ENCODE measurements at places on chromosomes 5 and 9.

DNA sequence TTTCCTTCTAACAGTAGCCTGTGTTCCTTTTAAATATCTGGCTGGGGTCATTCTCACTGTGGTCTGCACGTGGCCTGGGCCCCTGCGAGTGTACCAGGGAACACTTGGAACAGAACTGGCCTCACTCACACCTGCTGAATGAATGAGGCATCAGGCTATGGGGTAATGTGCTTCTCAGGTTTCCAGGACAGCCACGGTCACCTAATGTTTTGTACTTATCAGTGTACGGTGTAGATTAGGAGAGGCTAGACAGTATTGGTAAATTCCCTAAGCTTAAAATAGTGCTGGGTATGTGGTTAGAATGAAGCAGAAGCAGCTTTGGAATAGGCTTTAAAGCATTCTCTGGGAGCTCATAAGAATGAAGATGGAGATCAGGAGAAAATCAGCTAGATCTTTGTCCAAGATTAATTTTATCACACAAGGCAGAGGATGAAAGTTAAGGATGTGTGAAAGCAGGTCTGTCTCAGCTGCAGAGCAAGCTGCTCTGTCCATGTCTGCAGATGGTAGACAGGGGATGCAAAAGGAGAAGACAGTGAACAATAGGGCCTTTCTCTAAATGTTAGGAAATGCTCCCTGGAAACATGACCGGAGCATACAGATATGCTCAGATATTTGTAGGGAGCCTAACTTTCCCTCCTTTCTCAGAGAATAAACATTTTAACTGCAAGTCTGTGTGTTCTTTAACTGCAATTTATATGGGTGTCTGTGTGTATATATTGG is 267.5 kb downstream of the NR3C1 start:
- no peak for DNase-seq

- no peak for DNase-seq
These were observed 10.4 kb downstream of the MED27 start for GRCh38 chr9:132069046-132069898.

DNA sequence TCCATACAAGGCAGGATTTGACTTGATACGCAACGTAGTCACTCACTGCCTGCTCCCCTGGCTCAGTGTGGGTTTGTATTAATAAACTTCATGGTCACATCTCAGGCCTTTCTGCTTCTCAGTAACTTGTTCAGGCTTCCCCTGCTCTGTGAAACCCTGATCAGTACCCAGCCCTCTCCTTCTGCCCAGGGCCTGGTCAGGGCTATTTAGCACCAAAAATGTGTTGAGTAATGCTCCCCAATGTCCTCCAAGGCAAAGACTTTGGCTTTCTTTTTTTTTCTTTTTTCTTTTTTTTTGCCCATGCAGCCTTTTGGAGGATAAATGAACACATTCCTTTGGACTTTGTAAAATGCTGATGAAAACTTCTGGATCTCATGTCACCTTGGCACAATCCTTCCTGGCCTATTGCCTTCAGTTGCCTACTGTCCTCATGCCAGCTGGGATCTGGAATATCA is 399.2 kb upstream of the KLF4 start:
- no peak for DNase-seq

DNA sequence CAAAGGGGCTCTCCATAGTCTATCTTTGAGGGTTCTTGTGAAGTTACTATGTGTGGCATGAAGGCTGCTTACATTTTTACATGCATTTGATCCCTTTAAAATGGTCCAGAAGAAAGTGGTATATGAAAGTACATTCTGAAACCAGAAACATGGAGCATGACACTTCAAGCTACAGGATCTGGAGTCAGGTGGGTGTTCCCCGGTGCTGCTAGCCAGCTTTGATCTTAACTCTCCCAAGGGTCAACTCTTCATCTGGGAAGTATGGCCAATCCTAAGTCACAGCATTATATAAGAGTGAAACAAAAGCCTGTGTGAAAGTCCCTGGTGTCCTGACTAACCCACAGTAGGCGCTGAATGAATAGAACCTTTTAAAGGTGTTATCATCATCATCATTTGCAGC is 91.0 kb upstream of the TAS2R1 start:
- no peak for DNase-seq

- DNase-seq = no peak
These were observed 138.6 kb downstream of the WDR70 start for GRCh38 chr5:37517686-37518085.

- no peak for DNase-seq
These were observed 1.6 kb upstream of the SEC16A start for GRCh38 chr9:136484153-136485048.

- DNase-seq = no peak
These were observed 356.8 kb downstream of the ADGRV1 start for GRCh38 chr5:90915393-90915792.

GRCh38 chr9:130665029-130665430 is 636 bp downstream of the PRDM12 start:
- no peak for DNase-seq

- DNase-seq = no peak
These were observed 9.6 kb upstream of the TOR4A start for GRCh38 chr9:137267933-137268355.

DNA sequence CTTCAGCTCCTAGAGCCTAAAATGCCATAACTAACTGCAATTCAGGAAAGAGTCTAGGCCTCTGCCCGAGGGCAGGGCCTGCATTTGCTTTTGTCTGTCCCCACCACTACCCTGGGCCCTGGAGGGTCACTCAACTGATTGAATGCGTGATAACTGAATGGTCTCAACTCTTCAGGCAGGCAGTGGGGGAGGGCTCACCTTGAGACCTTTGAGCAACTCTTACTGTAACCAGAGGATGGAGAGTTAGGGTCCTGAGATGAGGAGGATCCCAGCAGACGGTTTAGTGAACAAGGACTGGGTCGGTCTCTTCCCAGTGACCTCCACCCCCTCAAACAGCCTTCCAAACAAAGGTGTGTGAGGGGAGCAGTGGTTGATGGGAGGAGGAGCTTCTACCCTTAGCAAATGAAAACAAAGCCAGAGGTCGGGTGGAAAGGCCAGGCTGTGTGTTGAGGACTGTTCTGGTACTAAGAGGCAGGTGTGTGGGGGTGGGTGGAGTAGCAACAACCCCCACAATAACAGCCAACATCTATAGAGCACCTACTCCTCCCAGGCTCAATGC is 59.4 kb downstream of the CXXC5 start:
- no peak for DNase-seq

GRCh38 chr9:122050167-122050566 is 42.9 kb downstream of the TTLL11 start:
- no peak for DNase-seq

DNA sequence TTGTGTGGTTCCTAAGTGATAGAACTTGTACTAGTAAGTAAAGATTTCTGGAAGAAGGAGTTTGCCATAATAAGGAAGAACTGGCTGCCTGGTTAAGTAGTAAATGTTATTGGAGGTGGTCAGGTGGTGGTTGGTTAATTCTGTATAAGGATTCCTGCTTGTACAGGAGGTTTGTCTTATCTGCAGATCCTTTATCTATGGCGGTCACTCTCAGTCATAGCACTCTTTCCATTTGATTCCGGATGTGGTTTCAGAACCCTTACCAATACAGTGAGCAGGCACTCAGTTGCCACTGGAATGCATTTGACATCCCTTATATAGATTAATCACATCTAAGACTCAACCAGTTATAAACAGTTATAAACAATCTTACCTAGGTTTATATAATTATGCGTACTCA is 50.3 kb downstream of the RAD50 start:
- no peak for DNase-seq

- DNase-seq = no peak
These were observed 14.3 kb upstream of the ASPN start for GRCh38 chr9:92496396-92497176.

DNA sequence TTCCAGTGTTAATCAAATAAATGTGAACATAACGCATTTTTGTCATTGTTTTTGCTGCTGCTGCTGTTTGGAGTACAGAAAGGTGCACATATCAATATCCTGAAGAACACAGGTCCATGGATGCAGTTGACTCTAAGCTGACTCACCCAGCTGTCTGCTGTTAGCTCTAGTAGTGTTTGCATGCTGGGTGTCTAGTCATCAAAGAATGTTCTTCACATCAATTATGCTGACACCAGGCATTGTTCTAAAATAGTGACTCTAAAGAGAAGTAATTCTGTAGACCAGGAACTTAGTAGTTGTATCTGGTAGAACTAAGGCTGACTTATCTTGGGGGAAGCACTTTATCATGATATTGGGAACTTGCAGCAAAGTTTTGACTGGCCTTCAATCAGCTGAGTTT is 55.7 kb upstream of the DPYSL3 start:
- DNase-seq = no peak

DNA sequence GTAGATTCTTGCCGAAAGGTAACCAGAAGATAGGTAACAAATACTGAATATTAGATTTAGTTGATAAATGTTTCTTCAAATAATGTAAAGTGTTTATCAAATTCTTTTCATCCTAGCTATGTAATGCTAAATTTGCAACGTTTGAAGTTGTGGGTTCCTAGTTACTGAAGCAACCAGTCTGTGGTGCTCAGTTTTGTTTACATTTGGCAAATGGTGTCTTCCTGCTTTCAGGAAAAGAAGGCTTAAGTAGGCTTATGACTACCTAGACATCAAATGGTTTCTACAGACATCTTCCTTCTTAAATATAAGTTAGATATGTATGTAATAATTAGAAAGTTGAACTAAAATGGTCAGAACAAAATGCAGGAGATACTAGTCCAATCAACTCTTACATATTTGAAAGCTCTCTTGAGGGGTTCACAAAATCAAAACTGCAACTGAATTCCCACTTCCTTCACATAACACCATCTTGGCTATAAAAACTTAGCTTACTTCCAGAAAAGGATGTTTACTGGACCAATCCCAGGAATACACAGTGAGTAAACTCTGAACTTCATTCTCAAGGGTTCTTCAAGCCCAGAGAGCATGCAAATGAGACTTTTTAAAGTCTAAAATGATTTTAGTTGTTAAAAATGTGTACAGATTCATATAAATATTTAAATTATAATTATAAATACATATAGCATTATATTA is 125.7 kb upstream of the ITGA1 start:
- no peak for DNase-seq

- DNase-seq = no peak
These were observed 14.4 kb downstream of the STK10 start for GRCh38 chr5:172173564-172174153.
